ENCODE measurements at places on chromosomes 5 and 9.

GRCh38 chr9:130634801-130635200 lies 29.6 kb upstream of the PRDM12 start:
- no peak for DNase-seq

DNA sequence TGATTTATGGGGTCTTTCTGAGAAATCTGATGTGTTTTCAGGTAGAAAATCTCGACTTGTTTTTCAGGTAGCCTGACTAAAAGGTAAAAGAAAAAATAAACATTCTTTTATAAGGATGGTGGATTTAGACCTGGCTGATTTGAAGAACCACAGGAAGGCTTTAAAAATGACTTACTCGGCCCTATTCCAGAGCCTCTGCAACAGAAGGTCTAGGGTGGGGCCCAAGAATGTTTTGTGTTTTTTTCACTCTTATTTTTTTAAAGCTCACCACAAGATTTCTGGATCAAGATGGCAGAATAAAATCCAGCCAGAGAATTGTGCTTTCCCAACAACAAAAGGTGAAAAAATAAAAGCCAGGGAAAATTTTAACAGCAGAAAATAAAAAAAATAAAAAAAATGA lies 59.1 kb downstream of the FNBP1 start:
- DNase-seq: no peak

- no peak for DNase-seq
Observed at GRCh38 chr5:179759581-179760551, 27.2 kb downstream of the MAML1 start.

- DNase-seq: no peak
Observed at GRCh38 chr9:98094316-98094715, 24.7 kb downstream of the TRIM14 start.

- no peak for DNase-seq
Observed at GRCh38 chr9:20805766-20806165, 121.7 kb downstream of the FOCAD start.

DNA sequence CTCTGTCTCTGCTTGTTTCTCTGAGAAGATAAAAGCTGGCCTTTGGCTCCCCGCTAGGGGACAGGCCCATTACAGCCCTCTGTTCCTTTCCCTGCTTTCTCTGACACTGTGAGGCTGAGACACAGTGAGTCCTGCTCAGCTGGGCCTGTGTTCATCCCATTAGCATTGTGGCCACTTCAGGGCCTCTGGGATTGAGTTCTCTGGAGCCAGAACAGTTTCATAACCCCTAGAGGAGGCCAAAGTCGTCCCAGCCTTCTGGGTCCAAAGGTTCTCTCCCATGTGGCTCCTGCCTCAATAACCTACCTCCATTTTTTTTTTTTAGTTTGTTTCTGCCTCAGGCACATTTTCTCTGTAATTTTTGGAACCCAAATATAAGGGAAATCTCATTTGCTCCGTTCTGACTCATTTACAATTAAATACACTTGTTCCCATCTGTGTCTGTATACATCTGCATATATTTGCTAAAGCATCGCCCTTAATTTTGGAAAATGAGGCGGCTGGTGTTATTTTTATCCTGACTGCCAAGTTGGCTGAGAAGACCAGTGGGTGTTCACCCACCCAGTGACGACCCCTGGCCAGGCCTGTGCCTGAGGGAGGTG lies 27.3 kb upstream of the CTNNA1 start:
- DNase-seq: no peak

GRCh38 chr9:132973713-132974112 lies 4.8 kb upstream of the GFI1B start:
- no peak for DNase-seq

GRCh38 chr5:56596155-56596554 lies 219.2 kb upstream of the MAP3K1 start:
- DNase-seq: no peak

GRCh38 chr9:37191403-37192089 lies 71.2 kb downstream of the ZCCHC7 start:
- no peak for DNase-seq

DNA sequence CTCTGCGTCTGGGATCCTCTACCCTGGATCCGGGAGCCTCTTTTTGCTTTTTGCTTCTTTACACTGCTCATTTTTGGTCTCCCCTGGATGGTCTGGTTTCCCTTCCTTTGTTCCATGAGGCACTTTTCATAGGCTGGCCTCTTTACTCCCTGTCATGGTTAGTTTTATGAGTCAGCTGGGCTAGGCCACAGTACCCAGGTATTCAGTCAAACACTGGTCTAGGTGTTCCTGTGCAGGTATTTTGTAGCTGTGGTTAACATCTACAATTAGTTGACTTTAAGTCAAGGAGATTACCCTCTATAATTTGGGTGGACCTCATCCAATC lies 17.5 kb downstream of the ANKRD33B start:
- DNase-seq: no peak

- DNase-seq: peak; percentile 1
Observed at GRCh38 chr5:110625376-110625999, 101.0 kb downstream of the TMEM232 start.

- DNase-seq: no peak
Observed at GRCh38 chr9:85431339-85432102, 310.2 kb downstream of the AGTPBP1 start.

DNA sequence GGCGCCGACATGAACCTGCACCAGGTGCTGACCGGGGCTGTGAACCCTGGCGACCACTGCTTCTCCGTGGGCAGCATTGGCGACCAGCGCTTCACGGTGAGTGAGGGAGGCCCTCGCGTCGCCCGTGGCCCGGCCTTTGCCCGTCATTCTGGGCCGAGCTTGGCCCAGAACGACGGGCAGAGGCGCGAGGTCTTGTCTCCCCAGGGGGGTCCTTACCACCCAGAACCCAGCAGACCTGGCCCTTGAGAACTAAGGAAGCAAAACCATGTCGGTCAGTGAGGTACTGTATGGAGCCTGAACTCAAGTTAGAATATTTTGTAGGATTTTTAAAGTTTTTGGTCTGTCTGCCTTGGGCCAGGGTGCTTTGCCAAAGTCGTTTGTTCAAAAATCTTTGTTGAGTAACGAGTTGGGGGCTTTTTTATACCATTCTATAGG lies 691 bp downstream of the DMXL1 start:
- no peak for DNase-seq

GRCh38 chr9:78893774-78894401 lies 597.0 kb downstream of the PSAT1 start:
- no peak for DNase-seq

- DNase-seq: no peak
Observed at GRCh38 chr5:14513266-14513665, 68.3 kb upstream of the OTULINL start.

DNA sequence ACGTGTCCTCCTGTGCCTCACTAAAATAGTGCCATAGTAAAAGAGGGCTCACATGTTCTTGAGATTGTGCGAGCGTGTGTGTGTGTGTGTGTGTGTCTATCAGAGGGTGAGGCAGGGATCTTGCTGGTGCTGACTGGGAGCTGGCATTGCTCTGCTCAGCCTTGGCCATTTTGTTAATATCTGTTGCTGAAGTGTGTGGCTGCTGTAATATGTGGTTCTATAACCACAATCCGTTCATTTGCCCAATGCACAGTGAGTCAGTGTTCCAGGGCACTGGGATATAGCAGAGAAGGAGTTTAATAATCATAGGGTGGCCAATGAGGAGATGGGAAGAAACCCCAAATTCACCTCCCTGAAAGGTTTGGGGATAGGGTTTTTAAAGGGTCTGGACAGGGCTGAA lies 61.3 kb downstream of the RASGRF2 start:
- DNase-seq: no peak

DNA sequence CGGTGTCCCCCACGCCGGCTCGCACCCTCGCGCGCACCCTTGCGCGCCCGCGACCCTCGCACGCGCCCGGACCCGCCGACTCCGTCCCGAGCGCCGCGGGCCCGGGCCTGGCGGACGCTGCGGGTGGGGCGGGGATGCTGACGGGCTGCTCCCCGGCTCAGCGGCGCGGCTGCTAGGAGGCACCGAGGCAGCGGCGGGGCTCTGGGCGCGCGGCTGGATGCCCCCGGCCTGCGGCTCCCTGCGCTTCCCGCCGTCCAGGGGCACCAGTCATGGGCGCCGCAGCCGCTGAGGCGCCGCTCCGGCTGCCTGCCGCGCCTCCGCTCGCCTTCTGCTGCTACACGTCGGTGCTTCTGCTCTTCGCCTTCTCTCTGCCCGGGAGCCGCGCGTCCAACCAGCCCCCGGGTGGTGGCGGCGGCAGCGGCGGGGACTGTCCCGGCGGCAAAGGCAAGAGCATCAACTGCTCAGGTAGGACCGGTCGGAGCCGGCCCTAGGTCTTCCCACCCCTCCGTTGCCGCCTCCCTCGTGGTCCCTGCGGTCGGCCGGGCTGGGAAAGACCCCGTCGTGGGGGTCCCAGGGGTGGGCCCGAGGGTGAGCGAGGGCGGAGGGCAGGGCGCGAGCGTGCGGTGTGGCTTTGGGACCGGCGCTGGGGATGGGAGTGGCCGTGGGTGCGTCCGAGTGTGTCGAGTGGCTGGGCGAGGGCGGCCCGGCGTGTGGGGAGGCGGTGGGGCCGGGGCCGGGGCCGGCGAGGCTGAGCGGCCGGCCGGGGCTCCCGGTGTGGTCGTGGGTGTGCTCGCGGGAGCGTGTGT lies 530 bp downstream of the TMEFF1 start:
- no peak for DNase-seq

GRCh38 chr5:89758146-89758545 lies 651.4 kb downstream of the CETN3 start:
- no peak for DNase-seq

GRCh38 chr5:150642567-150642927 lies 2.1 kb downstream of the SYNPO start:
- peak; percentile 54 for DNase-seq

- no peak for DNase-seq
Observed at GRCh38 chr5:252546-252945, 18.9 kb upstream of the PDCD6 start.

DNA sequence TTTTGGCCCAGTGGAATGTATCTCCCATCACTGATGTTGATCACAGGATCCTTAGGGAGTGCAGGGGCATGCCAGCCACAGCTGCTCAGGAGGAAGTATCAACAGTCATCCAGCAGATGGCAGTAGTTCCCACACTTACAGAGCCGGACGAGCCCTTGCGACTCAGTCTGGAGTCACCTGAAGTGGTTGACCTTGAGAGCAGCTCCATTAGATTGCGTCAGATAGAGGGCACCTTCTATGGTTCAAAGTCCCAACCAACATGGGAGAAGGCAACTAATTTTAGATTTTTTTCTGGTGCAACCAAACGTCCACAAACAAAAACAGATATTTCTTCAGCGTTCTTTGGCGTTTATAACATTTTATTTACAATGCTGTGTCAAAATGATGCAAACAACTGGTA lies 124.5 kb downstream of the EGFLAM start:
- DNase-seq: peak; percentile 23

- no peak for DNase-seq
Observed at GRCh38 chr9:116144555-116144954, 9.0 kb upstream of the PAPPA start.

- no peak for DNase-seq
Observed at GRCh38 chr5:66339896-66340295, 195.8 kb downstream of the SREK1 start.

GRCh38 chr9:117405950-117406705 lies 8.7 kb downstream of the ASTN2 start:
- no peak for DNase-seq

- peak; percentile 22 for DNase-seq
Observed at GRCh38 chr5:16160706-16161105, 18.9 kb downstream of the MARCHF11 start.

DNA sequence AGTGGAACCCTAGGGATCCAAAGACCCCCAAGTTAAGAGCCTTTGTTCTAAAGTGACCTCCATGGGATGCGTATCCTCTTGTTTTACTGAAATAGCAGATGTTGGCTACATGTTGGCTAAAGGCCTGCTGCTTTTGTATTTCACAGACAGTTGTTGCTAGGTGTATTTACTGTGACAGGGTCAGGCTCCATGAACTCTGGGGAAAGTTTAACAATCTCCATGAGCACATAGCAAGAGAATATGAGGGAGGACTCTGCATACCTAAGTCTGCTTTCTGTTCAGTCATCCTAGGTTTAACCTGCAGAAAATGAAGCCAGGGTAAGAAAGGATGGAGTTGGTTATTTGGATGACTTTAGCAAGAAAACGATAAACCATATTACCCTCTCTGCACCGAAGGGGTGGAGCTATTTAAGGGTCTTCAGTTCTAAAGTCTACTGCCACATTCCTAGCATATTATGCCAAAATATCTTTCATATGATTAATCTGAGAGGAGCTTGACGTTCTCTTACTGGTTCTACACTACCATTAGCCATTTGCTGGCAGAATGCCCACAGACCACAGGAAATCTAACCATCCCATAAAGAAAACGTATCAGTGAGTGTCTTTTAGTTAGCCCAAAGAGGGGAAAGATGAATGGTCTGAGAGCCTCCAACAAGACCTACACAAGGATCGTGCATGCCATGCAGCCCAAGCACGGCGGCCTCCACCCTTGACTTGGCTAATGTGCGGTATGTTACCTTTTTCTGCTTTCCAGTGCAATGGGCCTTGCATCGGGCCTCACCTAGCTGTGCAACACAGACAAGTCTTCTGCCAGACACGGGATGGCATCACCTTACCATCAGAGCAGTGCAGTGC lies 127.8 kb downstream of the SAXO1 start:
- no peak for DNase-seq

GRCh38 chr9:126516936-126517832 lies 96.5 kb upstream of the LMX1B start:
- DNase-seq: peak; percentile 41

GRCh38 chr5:172773481-172774469 lies 2.8 kb upstream of the DUSP1 start:
- no peak for DNase-seq

DNA sequence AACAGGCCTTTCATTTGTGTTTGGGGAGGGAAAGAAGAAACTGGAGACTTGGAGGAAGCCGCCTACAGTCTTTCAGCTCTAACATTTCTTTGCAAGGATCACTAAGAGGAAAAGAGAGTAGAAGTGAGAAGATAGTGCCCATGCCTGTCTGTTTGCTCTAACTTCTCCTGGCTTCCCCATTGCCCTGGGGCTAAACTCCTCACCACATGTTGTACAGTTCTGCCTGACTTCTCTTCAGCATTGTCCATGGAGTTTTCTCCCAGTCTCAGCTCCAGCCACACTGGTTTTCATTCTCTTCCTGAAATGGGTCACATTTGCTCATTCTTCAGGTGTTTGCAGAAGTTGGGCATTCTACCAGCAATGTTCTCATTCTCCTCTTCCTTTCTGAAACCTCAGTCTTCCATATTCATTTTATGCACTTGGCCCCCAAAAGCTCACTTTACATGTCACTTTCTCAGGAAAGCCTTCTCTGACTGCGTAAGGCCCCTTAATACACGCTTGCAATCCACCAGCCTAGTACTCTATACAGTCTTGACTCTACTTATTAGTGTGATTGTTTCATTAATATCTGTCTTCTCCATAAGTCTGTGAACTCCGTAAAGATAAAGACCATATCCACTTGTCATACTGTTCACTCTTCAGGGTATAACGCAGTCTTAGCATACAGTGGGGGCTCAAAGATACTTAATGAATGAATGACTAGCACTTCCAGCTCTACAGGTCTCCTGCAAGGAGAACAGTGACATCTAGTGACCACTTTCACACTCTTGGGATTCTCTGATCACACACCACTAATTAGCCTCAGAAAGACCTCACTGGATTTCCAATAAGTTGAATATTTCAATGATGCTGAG lies 40.2 kb upstream of the TRIM32 start:
- no peak for DNase-seq
